ENCODE measurements at places on chromosomes 7 and 10. TPM values are rescaled to one million over a fixed set of nuclear protein-coding genes. Genes with fewer than 3 reads are reported as not detected.

DNA sequence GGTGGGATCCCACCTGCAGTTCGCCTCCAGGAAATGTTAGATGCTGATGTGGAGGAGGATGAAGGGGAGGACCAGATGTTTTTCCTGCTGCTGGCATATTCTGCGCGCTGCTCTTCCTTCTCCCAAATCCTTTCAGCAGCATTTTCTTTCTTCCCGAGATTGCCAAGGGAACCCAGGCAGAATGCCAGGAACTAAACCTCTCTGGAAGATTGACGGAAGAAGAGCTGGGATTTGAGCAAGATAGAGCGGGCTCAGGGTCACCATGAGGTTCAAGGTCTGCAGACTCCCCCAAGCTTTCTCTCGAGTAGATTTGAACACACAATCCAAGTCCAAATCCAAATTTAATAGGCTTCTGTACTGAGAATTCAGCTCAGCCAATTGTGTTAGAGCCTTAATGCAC lies 345.2 kb upstream of the C7orf33 start:
- H3K4me3 ChIP-seq: no peak overlapping the region
- H3K27me3 ChIP-seq: no peaks in the 10 kb centered on the region
- H3K36me3 ChIP-seq: no peaks in the 10 kb centered on the region
- no peak overlapping the region for H3K27ac ChIP-seq

GRCh38 chr10:105288026-105288425 lies 646.9 kb downstream of the SORCS3 start:
- no peaks in the 10 kb centered on the region for H3K27me3 ChIP-seq
- H3K4me1 ChIP-seq: no peaks in the 10 kb centered on the region
- no peak for DNase-seq

CPA4 gene
- 1.3 TPM for total RNA-seq

NAPEPLD gene
- total RNA-seq: 44.8 TPM

- DNase-seq: no peak
- H3K27me3 ChIP-seq: peaks cover 3% of the 10 kb centered on the region
- no peak overlapping the region for H3K27ac ChIP-seq
- no peaks in the 10 kb centered on the region for H3K36me3 ChIP-seq
Observed at GRCh38 chr10:100729862-100730724, 15.3 kb upstream of the PAX2 start.

SKAP2 gene
- 3.3 TPM for total RNA-seq
